ENCODE measurements at places on chromosomes 16 and 17.

- no peak for DNase-seq
Measured at GRCh38 chr17:68346448-68346847, 55.2 kb downstream of the ARSG start.

- no peak for DNase-seq
Measured at GRCh38 chr16:988471-989353, 7.1 kb downstream of the SOX8 start.

DNA sequence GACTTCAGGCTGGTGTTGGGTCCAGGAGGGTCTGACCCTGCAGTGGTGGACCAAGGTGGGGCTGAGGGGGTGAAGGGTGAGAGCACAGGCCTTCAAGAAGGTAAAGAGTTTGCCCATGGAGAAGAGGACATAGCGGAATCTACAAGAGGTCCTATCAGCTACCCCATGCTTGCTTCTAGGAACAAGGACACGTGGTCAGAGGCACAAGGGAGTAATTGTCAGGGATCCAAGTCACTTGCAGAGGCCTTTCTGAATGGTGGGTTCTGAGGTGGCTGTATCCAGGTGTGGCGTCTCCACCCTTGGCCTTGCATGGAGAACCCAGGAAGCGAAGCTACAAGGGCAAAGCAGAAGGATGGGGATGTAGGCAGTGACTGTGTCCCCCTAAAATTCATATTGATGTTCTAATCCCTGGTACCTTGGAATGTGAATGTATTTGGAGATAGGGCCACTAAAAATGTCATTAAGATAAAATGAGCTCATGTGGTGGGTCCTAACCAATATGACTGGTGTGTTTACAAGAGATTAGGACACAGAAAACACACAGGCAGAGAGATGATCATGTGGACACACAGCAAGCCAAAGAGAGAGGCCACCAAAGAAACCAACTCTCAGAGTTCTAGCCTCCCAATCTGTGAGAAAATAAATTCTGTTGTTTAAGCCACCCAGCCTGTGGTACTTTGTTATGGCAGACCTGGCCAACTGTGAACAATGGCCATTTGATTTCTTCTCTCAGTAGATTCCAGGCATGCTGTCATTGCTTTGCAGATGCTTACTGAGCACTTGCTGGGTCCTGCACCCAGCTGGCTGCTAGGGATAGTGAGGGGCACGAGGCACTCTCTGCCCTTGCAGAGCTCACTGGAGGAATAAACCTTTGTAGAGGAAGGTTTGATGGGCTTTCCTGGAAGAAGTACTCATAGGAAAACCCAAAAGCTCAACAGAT lies 75.8 kb downstream of the UTP18 start:
- no peak for DNase-seq

DNA sequence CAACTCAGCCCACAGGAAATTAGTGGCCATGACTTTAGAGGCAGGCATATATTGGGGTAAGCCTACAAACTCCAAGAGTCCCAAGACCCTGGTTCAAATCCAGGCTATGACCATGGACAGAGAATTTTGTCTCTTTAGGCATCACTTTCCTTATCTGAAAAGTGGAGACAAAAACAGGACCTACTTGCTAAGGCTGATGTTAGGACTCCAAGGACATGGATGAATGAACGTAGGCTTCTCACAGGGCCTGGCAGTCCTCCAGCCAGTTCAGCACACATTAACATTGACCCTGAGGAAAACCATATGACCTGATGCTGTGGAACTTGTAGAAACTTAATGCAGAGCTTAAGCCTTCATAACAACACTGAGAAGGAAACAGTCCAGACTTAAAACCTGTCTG lies 1.4 kb downstream of the FKBP10 start:
- DNase-seq = no peak

- DNase-seq = no peak
Measured at GRCh38 chr17:4261452-4261851, 2.3 kb downstream of the ANKFY1 start.
